ENCODE measurements at places on chromosomes 11 and 22.

GRCh38 chr11:75728992-75729391 lies 11.4 kb downstream of the MOGAT2 start:
- DNase-seq = no peak

DNA sequence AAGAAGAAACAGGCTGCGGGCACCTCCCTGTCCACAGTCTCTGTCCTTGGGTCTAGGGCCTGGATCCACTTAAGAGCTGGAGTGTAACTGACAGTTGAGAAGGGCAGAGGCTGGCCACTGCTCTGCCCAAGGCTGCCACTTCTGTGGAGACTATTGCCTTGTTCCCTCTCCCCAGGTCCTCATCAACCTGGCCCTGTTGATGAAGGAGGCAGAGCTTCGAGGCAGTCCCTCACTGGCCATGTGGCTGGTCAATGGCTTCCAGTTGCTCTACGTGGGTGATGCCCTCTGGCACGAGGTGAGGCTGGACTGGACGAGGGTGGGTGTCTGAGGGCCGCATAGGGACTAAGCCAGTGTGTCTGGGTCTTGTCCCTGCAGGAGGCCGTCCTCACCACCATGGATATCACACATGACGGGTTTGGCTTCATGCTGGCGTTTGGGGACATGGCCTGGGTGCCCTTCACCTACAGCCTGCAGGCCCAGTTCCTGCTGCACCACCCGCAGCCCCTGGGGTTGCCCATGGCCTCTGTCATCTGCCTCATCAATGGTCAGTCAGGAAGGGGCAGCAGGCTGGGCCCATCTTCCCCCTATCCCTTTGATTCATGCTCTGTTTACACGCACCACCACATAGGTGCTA lies 2.8 kb downstream of the ZNHIT2 start:
- DNase-seq = no peak

GRCh38 chr11:134668076-134668475 lies 256.0 kb upstream of the B3GAT1 start:
- DNase-seq = no peak

DNA sequence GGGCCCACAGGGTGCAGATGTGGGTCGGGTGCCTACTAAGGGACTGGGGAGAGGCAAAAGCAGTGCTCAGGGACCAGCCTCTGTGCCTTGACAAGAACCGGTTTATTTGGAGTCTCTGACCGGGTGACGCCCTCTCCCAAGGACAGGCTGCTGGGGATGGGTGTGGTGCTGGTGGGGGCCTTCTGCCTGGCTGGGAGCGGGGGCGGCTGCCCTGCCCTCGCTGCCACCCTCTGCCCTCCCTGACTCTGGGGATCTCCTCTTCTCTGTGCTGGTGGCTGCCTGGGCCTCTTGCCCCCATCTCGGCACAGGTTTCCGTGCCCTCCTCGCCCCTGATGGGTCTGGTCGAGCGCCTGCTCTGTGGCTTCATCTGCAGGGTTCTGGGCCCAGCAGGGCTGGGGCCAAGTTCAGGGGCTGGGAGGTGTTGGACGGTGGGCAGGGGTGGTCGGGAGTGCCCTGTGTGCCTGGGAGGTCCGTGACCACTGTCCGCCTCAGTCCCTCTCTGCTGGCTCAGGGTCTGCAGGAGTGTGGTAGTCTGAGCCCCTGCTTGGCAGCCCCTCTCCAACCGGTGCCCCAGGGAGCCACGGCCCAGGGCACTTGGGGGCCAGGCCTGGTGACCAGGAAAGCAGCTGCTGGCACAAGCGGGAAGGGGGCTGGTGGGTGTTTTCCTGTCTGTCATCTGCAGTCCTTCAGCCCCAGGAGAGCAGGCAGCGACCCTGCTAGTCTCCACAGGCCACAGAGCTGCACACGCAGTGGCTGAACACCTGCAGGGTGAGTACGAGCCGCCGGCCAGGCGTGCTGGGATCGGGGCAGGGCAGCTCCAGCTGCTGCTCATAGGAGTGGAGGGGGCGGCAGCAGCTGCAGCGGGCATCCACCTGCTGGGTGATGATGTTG lies 23.5 kb downstream of the MUC6 start:
- peak; percentile 15 for DNase-seq

- no peak for DNase-seq
Observed at GRCh38 chr11:117188620-117189081, 10.1 kb downstream of the SIDT2 start.

GRCh38 chr11:69746752-69747742 lies 28.1 kb downstream of the FGF4 start:
- no peak for DNase-seq

- no peak for DNase-seq
Observed at GRCh38 chr11:44575288-44575672, 9.8 kb downstream of the CD82 start.

DNA sequence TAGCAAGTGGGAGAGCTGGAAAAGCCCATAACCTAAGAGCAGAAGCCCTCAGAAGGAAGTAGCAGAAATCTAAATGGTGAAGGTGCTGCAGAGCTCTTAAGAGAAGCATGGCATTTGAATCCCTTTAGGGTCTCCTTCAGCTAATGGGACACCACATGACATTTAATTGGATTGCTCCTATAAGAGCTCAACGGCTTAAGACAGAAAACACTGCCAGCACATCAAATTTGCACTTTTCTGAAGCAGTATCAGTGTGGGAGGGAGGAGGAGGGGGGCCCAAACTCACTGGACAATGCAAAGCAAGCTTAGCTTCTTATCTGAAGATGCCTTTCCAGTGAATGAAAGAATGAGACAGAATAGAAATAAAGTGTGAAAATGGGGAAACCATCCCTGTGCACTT lies 287.9 kb upstream of the MTNR1B start:
- no peak for DNase-seq

DNA sequence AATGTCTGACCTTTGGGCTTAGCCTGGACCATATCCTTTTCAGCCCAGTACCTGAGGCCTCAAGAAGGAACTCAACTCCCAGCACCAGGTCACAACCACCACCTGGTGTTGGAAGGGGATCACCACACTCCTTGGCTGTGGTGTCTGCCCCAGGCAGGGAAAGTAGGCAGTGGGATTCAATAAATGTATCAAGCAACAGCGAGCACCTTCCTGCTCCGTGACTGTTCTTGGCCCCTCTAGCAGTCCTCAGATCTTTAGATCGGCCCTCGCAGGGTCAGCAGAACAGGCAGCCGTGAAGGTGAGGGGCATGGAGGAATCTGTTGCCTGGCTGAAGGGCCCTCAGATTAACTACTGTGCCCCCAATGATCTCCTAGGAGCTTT lies 15.9 kb downstream of the ARFGAP2 start:
- DNase-seq = no peak

- no peak for DNase-seq
Observed at GRCh38 chr11:75113030-75113429, 16.4 kb upstream of the OR2AT4 start.

- no peak for DNase-seq
Observed at GRCh38 chr11:118088531-118088930, 1.8 kb upstream of the SMIM35 start.

GRCh38 chr22:50115693-50116092 lies 25.9 kb downstream of the MOV10L1 start:
- DNase-seq = no peak

- DNase-seq = peak; percentile 22
Observed at GRCh38 chr22:26617271-26618199, at the start of gene CRYBB1. Gene CRYBB1, minus strand, starts transcription at chr22:26618027. Its CDS starts 1,708 bp downstream, at chr22:26616319.

DNA sequence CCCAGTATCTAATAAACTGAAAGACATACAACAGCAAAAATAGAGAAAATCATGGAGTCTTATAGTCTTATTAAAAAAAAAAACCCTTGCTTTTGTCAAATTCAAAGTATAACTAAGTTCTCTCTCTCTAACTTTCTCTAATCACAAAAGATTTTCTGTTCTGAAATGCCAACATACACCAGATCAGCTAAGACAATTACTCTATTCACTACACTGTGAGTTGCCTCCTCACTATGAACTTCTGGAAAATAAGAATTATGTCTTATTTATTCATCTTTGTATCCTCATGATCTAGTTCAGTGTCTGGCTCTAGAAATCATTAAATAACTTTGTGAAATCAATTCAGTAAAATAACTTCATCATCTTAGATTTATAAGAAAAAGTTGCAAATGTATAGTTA lies 12.7 kb downstream of the FAM76B start:
- no peak for DNase-seq

DNA sequence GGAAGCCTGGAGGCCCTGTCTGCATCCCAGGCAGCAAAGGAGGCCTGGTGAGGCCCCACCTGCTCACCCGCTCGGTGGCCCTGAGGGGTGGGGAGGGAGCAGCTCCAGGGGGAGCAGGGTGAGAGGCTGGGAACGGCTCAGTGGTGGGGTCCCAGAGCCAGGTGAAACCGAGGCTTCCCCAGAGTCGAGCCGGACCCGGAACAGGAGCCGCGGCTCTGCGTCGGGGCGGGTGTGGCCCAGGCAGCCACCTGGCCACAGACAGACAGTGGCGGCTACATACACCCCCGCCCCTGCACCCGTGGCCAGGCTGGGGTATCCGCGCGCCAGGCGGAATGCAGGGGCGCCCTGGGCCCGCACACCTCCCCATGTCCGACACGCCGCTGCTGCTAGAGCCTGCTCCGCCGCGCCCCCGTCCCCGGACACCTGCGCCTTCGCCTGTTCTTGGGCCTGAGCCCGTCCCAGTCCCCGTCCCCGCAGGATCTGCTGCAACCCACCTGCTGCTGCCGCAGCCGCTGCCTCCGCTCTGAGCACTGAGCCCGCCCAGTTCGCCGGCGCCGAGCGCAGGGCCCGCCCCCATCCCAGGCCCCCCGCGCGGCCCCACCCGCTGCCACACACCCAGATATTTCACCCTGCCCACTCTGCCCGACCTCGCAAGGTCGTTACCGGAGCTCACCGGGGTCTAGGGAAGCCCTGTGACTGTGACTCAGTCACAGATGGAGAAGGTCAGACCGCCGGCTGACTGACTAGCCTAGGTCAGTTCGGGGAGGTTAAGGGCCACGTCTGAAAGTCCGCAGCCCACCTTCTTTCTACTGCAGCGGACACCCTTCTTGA lies at the start of gene SLC7A4:
TSS of gene SLC7A4 (minus strand) at position 525 of the 831 bp plus-strand sequence. CDS start 749 bp downstream, outside the sequence.
- no peak for DNase-seq

- no peak for DNase-seq
Observed at GRCh38 chr11:116257883-116258282, 514.9 kb downstream of the BUD13 start.

- no peak for DNase-seq
Observed at GRCh38 chr11:66883016-66883965, 26.4 kb downstream of the LRFN4 start.

DNA sequence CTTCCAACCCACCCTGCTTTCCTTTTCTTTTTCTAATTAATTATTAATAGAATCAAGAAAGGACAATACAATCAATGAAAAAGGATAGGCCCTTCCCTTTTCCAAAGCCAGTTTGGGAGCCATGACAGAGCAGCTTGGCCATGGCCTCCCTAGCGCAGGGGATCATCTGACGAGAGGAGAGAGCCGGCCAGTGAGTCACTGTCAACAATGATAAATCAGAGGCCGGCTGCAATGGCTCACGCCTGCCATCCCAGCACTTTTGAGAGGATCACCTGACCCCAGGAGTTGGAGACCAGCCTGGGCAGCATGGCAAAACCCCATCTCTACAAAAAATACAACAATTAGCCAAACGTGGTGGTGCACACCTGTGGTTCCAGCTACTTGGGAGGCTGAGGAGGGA lies 27.5 kb upstream of the KRTAP5-7 start:
- DNase-seq = no peak

GRCh38 chr22:17641269-17641668 lies 2.7 kb downstream of the BCL2L13 start:
- no peak for DNase-seq

Measured in muscle of arm (tissue), 14 donors.